SK-N-SH treated with all-trans-retinoic acid at 6 μM for 48 hours (cell line): ENCODE measurements at places on chromosomes 7 and 10.

DNA sequence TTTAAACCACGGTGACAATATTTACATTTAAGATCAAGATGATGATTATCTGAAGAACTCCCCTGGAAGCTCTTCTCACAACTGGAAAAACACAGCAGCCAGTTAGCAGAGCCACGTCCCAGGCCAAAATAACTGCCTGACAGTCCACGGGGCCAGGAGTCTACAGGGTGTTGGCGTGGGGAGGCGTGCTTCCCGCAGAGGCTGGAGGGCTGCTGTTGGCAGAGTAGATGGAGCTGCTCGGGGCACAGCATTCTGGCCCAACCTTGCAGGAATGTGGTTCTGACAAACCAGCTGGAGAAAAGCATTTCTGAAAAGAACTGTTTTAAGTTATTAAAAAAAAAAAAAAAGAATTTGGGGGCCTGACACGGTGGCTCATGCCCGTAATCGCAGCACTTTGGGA lies 177.9 kb downstream of the EBF3 start:
- ATAC-seq: no peak

- ATAC-seq: no peak
These were observed 217.5 kb downstream of the SDK1 start for GRCh38 chr7:3518546-3518945.

DNA sequence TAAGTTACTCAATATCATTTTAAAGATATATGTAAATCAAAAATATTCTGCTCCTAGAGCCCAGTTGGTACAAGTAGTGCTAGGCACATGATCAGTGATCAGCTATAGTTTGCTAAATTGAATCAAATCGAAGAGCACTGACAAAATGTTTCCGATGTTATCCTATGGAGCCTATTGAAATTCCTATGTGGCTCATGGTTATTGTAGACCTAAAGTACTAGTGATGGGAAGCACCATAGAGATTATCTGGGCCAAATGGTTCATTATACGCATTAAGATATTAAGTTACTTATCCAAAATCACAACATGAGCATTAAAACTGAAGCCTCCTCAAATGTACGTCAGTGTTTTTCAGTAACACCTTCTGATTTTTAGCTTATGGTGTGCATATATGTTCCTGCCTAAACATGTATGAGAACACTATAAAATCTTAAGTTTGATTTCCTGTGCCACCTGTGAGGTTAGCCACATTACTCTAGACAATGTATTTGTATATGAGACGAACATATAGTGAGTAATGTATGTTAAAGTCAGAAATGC lies 103.2 kb downstream of the IQUB start:
- no peak for ATAC-seq

- no peak for ATAC-seq
These were observed 19.1 kb downstream of the PLCE1 start for GRCh38 chr10:94012834-94013233.

- no peak for ATAC-seq
These were observed 29.0 kb upstream of the IL6 start for GRCh38 chr7:22697876-22698606.

DNA sequence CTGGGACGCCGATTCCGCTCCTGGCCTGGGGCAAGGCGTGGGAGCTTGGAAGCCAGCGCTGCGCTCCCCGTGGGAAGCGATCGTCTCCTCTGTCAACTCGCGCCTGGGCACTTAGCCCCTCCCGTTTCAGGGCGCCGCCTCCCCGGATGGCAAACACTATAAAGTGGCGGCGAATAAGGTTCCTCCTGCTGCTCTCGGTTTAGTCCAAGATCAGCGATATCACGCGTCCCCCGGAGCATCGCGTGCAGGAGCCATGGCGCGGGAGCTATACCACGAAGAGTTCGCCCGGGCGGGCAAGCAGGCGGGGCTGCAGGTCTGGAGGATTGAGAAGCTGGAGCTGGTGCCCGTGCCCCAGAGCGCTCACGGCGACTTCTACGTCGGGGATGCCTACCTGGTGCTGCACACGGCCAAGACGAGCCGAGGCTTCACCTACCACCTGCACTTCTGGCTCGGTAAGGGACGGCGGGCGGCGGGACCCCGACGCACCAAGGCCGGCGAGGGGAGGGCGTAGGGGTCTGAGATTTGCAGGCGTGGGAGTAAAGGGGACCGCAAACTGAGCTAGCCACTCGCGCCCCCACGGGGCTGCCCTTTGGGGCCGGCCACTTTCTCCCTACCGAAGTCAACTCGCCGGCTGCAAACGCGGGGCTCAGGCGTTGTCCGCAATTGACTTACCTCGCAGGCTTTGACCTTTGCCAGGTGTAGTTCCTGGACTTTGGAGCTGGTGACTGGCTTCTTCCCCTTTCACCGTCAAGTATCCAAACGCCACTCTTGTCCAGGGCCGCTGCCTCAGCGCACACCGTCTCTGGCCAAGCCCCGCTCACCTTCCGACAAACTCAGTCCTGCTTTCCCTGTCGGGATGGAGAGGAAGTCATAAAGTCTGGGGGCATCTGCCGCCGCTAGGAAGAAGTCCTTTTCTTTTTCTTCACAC lies at the start of gene SCIN:
Gene SCIN (plus strand): TSS at position 187 of the 928 bp plus-strand sequence. CDS start 67 bp downstream, at position 254.
- peak; percentile 77 for ATAC-seq

GRCh38 chr10:32072025-32072800 lies 16.0 kb upstream of the KIF5B start:
- no peak for ATAC-seq
